AG04449 (cell line): ENCODE measurements at places on chromosomes 2 and 18.

DNA sequence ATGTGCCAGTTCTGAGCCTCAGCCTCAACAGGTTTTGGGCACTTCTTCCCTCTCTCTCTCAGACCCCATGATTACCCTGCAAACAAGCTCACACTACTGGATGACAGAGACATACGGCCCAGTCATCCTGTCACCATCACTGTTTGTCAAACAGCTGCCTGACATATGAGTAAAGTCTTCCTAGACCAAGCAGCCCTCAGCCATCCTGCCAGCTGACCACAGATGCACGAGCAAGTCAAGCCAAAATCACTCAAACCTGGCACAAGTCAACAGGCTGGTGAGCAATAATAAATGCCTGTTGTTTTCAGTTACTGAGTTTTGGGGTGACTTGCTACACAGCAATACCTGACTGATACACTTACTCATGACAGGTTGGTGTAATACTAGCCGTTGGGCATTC is 75.5 kb upstream of the KLF7 start:
- DNase-seq: no peak

DNA sequence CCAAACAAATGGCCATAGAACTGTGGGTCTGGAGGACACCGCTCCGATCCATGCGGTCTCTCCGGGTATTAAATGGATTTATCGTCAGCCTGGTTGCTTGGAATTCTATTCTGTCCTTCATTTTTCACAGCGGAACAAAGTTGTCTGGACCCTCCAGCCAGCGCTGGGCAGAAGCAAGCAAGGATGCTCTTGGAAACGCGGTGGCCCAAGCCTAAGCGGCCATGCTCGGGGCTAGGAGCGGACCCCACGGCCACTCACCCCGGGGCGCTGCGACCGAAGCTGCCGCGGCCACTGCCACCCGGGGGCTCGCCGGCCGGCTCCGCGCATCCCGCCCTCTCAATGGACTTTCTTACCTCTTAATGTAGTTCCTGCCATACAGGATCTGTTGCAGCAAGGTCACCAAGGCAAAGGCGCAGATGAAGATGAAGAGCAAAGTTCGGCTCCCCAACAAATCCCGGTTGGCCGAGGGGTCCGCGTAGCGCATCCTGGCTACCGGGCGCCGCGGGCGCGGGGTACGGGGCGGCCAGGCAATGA is 761 bp downstream of the ST8SIA5 start:
- no peak for DNase-seq

DNA sequence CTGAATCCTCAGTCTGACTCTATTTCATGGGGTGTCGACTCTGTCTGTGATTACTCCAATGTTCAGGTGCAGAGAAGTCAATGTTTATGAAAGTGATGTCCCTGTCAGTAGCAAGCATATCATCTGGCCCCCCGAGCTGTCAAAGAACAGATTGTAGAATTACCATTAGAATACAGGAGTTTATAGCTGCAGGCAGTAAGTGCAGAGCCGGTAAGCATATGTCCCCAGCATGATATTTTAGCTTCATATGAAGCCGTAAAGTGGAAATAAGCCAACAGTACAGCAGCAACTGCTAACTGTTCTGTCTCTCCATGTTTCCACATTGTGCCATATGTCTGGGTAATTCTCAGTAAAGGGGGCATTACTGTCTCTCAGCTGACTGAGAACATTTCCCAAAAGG is 541.8 kb downstream of the SOX11 start:
- no peak for DNase-seq

DNA sequence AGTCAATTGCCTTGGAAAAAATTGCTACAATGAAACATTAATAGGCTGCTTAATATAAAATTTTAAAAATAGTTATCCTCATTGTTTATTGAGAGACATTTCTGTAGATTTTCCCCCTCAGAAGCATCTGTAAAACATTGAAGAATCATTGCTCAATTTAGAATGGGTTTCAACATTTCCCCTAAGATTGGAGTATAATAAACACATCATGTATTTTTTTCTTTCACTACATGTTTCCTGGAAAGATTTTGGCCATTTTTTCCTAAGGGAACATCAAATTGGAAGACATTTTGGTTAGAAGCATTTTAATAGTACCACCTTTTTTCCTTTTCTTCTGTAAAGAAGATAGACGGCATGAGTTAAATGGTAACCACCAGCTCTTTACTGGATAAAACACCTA is 443.2 kb upstream of the SPHKAP start:
- no peak for DNase-seq

DNA sequence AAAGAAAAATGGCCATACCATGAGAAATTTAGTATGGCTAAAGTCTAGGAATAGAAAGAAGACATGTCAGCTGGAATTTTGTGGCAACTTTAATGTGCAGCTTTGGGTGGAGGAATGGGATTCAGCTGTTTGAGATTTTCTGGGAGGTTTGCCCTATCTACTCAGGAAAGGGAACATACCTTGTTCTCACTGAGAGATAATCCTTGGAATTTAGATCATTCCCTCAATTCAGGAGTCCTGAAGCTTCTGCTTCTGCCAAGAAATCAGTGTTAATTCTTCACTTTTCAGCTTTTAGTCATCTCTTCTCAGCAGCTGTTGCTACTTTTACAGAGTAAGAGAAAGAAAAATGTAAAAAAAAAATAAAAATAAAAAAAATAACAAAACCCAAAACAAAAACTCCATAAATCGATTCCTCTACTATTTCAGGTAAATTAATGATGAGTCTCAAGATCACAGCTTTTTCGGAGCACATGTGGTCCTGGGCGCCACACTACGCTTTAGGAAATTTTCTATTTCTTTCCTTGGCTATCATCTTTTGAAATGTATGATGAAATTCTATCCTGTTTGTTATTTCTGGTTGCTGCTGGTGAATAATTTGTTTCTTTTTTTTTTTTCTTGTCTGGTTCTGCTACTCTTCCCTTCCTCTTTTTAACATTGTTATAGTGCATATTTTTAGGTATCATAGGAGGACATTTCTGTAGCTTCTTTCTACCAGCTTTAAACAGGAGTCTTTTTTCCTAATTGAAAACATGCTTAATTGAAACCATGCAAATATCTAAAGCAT is 18.9 kb upstream of the BAZ2B start:
- no peak for DNase-seq
